Umbilical cord (tissue), 2 donors: ENCODE measurements at places on chromosomes 7 and 10.

GRCh38 chr7:98266840-98267239, 14.6 kb upstream of the BRI3 start:
- DNase-seq, result no peak

DNA sequence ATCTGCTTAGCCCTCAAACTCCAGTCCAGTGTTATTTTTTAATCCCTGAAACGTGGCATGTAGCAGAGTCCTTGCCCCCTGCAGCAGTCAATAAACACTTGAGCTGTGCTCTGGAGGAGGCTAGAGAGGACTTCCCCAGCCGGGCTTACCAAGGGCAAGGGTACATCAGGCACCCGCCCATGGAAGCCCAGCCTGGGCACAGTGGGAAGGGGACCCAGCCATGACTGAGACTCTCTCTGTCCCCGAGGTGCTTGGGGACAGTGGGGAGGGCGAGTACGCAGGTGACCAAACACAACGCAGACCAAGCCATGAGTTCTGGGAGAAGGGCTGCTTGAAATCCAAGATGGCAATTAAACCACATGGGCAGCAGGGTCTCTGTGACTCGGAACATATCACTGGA, 45.2 kb downstream of the EBF3 start:
- DNase-seq, result no peak

- no peak for DNase-seq
Measured at GRCh38 chr10:107619139-107619538, 454.6 kb upstream of the SORCS1 start.

GRCh38 chr10:132655735-132656134, 118.1 kb downstream of the INPP5A start:
- no peak for DNase-seq

GRCh38 chr10:131848296-131848695, 52.5 kb upstream of the PPP2R2D start:
- DNase-seq, result no peak

GRCh38 chr7:121872831-121873288, at the start of gene PTPRZ1:
Gene PTPRZ1 (plus strand): TSS chr7:121873161. CDS start chr7:121873500, 339 bp downstream.
- DNase-seq, result peak; percentile 38

DNA sequence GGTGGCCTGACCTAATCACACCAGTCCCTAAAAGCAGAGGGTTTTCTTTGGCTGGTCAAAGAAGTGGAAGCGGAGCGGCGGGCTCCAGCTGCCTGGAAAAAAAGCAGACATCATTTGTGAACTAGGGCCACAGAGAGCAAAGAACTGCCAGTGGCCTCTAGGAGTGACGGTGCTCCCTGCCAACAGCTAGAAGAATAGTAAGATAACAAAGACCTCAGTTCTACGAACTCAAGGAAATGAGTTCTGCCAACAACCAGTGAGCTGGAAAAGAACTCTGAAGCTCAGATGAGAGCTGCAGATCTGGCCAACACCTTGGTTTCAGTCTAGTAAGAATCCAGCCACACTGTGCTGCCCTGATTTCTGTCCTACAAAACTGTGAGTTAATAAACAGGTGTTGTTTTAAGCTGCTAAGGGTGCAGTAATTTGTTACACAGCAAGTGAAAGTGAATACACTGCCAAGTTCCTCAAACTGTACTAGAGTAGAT, 178.0 kb downstream of the SRPK2 start:
- no peak for DNase-seq

DNA sequence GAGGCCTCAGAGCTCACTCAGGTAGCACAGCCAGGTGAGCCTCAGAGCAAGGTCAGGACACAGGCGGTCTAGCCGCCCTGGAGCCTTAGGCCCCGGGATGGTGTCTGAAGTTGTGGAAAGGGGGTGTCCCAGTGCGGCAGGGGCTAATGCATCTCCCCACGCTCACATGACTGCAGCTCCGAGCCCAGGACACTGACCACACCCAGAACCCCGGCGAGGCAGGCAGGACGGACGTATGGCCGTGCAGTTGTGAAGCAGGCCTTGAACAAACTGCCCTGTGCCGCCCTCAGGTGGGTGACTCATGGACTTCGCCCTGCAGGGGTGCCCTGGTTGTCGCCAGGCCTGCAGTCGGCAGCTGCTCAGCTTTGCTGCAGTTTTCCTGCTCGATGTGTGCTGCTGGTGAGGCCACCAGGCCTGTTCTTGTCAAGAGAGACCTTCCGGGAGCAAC, 5.0 kb upstream of the PRKAR1B start:
- DNase-seq, result no peak

DNA sequence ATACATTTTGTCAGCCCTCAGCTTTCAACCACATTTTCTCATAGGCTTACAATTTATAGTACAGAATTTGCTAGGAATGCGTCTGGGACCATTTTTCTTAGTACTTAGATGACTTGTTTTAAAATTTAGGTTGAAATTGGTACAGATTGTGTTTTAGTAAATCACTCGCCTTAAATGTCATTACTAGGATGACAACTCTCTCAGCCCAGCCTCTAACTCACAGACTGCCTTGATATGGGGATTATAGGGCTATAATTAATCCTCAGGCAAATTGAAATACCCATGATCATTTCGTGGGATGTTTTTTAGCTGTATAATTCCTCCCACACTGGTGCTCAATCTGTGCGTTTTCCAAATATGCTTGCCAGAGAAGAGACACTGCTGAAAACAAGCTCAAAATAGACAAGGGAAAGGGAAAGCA, 299.7 kb upstream of the AKR1E2 start:
- DNase-seq, result peak; percentile 78

DNA sequence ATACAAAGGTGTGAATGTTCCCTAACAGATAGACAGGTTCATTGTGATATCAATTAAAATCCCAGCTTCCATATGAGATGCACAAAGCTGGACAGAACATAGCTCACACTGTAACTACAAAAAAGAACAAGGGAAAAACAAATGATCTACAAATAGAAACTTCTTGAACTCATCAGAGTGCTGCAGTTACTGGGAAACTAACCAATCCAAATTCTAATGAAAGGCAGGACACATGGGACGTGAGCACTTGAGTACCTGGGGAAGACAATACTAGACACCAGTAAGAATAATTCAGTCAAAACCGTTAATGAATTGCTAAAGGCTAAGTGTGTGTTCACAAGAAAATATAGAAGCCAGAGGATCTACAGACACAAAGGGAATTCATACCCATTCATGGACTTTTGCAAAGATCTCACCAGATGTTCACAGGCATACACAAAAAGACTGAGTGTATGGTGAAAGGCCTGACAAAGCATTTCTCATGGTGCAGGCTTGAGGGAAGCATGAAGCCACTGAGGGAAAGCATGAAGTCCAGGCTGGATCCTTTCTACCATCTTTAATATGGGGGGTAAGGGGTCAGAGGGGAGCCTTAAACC, 7.8 kb upstream of the GPR22 start:
- DNase-seq, result no peak

GRCh38 chr7:108097703-108098102, 32.5 kb downstream of the LAMB4 start:
- no peak for DNase-seq

GRCh38 chr10:77080361-77081027, 557.1 kb downstream of the KCNMA1 start:
- no peak for DNase-seq

GRCh38 chr10:11439523-11440053, 171.9 kb downstream of the USP6NL start:
- no peak for DNase-seq

DNA sequence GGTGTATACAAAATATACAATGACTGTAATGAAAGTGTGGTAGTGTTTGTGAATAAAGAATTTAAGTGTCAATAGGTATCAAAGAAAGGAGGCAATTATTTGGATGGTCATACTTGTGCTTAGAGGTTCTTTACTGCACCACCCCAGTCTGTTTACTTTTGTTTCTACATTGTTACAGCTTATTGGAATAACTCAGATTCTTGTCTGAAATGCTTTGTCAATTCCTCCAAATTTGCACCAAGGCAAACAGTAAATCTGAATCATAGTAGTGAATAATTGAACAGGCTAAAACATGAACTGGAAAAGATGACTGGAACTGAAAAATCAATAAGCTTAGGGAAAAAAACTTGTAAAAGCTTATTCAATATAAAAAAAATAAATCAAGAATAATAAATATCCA, 319.2 kb downstream of the EXOC4 start:
- DNase-seq, result no peak

DNA sequence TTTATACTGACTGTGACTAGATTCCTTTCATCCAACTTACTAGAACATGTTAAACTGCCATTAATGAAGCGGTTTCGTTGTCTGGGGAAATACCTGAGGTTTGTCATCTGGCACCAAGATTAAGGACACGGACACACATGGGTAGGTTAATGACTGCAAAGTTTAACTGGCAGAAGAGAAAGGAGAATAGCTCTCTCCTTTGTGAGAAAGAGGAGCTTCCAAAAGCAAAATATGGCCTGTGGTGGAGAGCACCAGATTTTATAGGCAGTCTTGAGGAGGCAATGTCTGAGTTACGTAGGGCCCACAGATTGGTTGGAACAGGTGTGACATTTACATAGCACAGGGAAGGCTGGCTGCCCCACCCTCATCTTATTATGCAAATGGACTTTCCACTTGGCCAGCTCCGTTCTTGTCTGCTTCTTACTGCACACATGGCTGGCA, 1193.0 kb upstream of the CELF2 start:
- DNase-seq, result no peak

DNA sequence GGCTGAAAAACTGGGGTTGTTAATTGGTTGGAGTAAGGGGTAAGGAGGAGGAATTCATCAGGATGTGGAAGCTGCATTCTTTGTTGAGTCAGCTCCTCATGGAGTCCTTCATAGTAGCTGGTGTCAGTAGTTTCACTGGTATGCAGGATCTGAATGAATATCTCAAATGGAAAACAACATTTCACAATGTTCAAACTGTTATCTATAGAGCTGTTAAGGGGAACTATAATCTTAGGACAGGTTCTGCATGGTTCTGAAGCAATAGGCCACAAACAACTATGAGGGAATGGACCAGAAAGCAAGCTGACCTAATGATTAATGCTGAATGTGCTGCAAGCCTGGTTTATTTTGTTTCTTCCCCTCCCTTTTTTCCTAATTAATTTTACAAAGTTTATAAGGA, 225.8 kb downstream of the IPMK start:
- no peak for DNase-seq

GRCh38 chr10:91316486-91316885, 93.7 kb upstream of the HECTD2 start:
- DNase-seq, result no peak

DNA sequence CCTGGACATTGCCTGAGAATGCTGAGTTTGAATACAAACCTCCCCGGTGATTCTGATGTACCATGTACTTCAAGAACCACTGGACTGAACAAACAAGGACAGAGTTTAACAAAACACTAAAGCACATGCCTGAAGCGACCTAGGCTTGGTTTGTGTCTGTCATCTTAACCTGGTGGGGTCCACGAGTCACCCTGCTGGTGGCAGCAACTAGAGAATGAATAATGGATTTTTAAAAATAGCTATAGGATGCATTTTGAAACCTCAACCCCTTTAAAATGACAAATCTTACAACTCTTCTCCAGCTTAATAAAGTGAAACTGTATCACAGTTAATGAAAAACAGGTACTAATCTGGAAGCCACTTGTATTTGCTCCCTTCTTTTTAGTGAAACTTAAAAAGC, 25.2 kb downstream of the CDHR3 start:
- DNase-seq, result no peak

- DNase-seq, result no peak
Measured at GRCh38 chr7:156703773-156704482, 63.4 kb downstream of the RNF32 start.

DNA sequence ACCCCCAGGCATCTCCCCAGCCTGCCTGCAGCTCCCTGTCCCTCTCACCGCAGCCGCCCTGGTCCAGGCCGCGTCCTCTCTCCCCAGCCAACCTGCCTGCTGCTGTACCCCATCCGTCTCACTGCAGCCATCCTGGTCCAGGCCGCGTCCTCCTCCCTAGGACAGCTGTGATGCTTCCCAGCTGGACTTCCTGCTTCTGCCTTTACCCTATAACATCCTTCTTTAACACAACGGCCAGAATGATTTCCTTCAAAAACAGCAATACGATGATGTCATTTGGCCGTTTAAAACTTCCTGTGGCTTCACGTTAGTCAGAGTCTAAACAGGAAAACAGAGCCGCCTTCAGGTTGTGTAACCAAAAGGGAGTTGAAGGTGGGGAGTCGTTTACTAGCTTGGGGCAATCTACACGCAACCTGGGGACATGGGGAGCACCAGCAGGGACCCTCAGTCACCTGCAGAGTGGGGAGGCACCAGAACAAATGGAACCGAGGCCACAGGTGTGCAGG, 32.2 kb upstream of the ZFAND2A start:
- DNase-seq, result peak; percentile 29

DNA sequence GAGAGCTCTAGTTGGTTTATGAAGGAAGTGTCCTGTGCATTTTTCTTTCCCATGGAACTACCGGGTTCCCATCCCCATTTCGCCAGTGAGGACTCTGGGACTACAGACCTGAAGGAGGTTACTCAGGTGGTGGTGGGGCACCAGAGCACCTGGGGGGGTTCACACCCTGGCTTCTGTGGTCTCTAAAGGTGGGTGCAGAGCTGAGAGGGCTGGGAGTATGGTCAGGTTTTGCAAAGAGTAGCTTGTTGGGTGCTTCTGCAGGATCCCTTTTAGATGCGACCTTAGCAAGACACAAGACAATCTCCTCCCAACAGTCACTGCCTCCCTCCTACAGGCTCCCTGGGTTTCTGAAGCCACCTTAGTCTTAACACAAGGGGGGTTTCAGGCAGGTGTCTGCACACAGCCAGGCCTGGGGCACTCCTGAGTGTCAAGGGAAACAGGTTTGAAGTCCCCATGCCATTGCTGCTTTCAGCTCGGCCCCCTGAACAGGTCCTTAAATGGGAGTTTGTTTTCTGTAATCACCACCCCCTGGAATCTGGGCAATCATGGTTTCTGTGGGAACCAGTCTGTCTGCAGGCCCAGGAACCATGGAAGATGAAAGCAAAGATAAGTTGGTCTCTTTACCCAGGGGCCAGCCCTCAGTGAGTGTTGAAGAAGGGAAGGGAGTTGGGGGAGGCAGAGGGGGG, 9.9 kb upstream of the CXCL12 start:
- DNase-seq, result no peak

DNA sequence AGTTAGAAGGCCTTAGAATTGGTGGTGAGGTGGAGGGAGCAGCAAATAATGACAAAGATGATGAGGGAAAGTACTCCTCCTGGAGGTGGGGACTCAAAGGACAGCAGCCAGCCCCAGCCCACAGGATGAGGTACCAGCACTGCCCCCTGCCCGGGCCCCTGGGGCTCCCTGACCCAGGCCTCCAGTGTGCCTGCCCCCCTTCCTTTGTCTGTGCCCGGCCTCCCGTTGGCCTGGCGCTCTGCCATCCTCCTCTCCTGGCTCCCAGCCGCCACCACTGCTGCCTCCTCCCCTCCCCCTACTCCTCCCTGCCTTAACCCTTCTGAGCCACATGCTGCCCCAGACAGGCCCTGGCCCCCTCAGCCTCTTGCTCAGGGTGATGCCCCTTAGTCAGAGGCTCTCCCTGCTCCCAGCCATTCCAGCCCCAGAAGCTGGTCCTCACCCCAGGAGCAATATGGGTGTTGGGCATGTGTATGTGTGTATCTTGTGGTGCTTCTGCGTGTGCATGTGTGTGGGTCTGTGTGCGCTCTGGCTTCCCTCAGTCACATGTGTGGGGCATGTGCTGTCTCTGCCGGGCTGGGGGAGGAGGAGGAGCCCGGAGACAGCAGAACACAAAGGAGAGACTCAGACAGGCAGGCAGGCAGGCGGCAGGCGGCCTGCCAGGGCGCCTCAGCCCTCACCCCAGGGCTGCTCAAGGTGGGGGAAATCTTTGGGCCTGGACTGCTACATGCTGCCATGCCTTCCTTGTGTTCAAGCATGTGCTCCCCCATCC, 2.6 kb downstream of the LDB1 start:
- peak; percentile 96 for DNase-seq
